ENCODE measurements at places on chromosomes 12 and 14. TPM values are rescaled to one million over a fixed set of nuclear protein-coding genes. Genes with fewer than 3 reads are reported as not detected.

DNA sequence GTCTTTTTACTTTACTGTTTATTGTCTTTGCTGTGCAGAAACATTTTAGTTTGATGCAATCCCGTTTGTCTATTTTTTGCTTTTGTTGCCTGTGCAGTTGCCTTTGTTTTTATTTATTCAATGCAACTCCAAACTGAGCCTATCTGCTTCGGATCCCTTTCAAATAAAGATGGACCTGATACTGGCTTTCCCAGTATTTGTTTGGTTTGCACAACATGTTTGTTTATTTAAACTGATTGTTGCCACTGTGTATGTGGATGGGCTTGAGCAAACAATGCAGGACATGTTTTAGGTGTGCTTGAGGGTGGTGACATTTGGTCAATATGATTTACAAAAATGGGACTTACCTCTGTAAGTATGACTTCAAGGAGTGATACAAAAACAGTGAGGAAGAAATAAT lies 6.7 kb downstream of the TRHDE start:
- no peaks in the 10 kb centered on the region for H3K4me1 ChIP-seq
- peaks cover 33% of the 10 kb centered on the region for H3K27me3 ChIP-seq
- no peak overlapping the region for H3K27ac ChIP-seq
- no peak for DNase-seq

DNA sequence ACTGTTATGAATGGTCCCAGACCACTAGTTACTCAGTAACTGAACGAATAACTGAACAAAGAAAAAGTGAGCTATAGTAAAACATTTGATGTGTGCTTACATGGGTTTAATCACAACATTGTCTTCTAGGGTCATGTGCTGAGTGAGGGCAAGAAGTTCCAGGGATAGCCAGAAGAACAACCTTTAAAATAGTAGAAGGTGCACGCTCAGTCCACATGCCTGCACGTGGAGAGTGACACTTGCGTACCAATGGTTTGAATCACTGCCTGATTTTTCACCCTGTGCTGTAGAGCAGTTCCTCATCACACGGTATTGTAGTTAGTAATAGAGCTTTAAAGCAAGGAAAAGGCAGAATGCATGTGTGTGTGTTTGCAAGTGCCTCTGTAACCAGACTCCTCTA lies 224.2 kb downstream of the EGLN3 start:
- H3K4me3 ChIP-seq = no peak overlapping the region
- H3K4me1 ChIP-seq = no peaks in the 10 kb centered on the region
- H3K27ac ChIP-seq = no peak overlapping the region
- H3K36me3 ChIP-seq = no peaks in the 10 kb centered on the region

DNA sequence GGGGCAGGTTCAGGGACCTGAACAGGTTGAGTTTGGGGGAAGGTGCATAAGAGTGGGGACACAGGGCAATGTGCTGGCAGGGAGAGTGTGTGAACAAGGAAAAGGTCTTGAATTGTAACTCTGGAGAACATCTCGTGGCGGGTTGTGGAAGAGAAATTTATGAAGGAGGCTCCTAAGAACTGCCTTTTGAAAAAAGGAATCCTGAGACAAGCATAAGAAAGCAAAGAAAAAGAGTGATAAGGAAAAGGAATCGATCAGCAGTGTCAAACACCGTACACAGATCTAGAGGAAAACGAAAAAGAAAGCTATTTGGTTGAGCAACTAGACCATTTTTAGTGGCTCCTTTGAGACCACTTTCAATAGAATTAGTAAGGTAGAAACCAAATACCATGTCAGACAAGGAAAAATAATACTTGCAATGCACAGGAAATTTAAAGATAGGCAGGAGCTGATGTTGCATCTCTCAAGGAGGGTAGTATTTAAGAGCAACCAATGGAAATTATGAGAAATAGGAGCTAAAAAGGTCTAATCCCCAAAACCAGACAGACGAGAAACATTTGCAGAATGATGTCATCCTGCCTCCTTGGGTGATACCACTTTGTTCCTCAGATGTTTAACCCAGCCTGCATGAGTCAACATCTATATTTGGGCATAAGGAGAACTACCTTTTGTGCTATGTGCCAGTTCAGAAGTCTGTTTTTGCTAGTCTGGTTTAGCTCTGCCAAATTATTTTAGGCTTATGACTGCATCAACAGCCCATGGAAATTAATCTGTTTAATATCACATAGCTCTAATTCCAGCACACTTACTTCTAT lies 64.5 kb upstream of the STK38L start:
- no peak overlapping the region for H3K27ac ChIP-seq
- no peak overlapping the region for H3K4me3 ChIP-seq
- no peaks in the 10 kb centered on the region for H3K36me3 ChIP-seq
- peaks cover 6% of the 10 kb centered on the region for H3K4me1 ChIP-seq
- peaks cover 3% of the 10 kb centered on the region for H3K27me3 ChIP-seq
- no peak for DNase-seq

GRCh38 chr12:46342562-46343033 lies 30.0 kb downstream of the SLC38A2 start:
- H3K4me3 ChIP-seq = no peak overlapping the region
- no peaks in the 10 kb centered on the region for H3K36me3 ChIP-seq
- H3K27ac ChIP-seq = no peak overlapping the region
- no peak for DNase-seq
- H3K27me3 ChIP-seq = no peaks in the 10 kb centered on the region

GRCh38 chr14:71713016-71713415 lies 219.2 kb upstream of the RGS6 start:
- no peaks in the 10 kb centered on the region for H3K4me1 ChIP-seq
- no peak for DNase-seq
- H3K4me3 ChIP-seq = no peak overlapping the region
- no peak overlapping the region for H3K27ac ChIP-seq
- no peaks in the 10 kb centered on the region for H3K27me3 ChIP-seq

- no peak for DNase-seq
- H3K27ac ChIP-seq = no peak overlapping the region
- H3K27me3 ChIP-seq = no peaks in the 10 kb centered on the region
Measured at GRCh38 chr14:51490205-51490604, 161.5 kb upstream of the FRMD6 start.

ANKRD33 gene
- 0.30 TPM for total RNA-seq

DBX2 gene
- total RNA-seq = not detected

KRT79 gene
- total RNA-seq = not detected

TMEM30B gene
- not detected for total RNA-seq
